ENCODE measurements at places on chromosomes 1 and 21.

DNA sequence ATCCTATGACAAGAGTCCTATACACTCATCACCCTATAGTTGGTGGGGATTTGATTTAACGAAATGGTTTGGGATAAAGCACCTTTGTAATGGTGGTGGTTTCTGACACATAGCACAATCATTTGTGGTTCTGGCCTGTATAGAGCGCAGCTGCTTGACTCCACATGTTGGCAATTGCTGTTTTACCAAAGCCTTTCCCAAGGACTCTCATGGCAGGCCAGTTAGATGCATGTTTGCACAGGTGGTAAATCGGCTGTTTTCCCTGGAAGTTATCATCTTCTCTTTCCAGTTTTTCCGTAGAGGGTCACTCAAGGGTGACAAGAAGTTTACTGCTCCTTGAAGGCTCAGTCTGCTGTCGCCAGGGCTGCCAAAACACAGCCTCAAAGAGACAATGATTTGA lies 17.1 kb upstream of the XPR1 start:
- no peak overlapping the region for H3K27ac ChIP-seq
- peaks cover 2% of the 10 kb centered on the region for H3K4me1 ChIP-seq
- no peaks in the 10 kb centered on the region for H3K36me3 ChIP-seq

GRCh38 chr1:88191917-88192316 lies 492.2 kb upstream of the PKN2 start:
- H3K4me1 ChIP-seq: no peaks in the 10 kb centered on the region
- H3K36me3 ChIP-seq: no peaks in the 10 kb centered on the region
- H3K27ac ChIP-seq: no peak overlapping the region
- peaks cover 4% of the 10 kb centered on the region for H3K27me3 ChIP-seq
- no peak overlapping the region for H3K4me3 ChIP-seq
- no peak for DNase-seq

DNA sequence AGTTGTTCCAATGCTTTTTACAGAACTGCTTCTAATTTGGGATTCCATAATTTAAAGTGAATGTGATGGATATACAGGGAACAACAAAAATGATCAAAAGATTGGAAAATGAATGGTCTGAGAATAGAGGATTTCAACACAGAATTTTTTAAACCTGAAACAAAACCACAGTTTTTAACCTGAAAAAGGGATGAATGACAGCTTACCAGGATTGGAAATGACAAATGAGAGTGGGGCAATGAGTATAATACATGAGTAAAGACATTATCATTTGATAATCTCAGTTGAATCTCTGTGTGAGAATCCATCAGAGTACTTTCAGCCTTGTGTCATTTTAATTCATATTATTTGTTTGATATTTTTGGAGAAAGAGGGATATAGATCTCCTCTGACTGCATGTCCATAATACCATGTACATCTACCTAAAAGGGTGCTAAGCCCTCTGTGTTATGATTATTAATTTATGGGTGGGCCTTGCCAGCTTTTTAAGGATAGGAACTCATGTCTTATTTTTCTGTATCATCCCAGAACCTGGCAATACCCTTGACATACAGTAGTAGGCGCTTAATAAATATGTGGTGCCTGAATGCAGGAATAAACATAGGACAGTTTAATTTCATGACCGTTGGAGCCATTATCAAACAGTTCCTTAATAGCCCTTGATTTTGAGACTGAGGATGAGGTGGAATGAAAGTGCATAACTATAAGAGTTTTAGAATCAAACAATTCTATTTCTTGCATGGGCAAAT lies 12.4 kb upstream of the ATP6V1G3 start:
- H3K36me3 ChIP-seq: no peaks in the 10 kb centered on the region
- no peak overlapping the region for H3K4me3 ChIP-seq
- no peak for DNase-seq
- no peaks in the 10 kb centered on the region for H3K27me3 ChIP-seq
- no peaks in the 10 kb centered on the region for H3K4me1 ChIP-seq
- H3K27ac ChIP-seq: no peak overlapping the region

- no peak for DNase-seq
- peaks cover 28% of the 10 kb centered on the region for H3K36me3 ChIP-seq
- H3K4me3 ChIP-seq: no peak overlapping the region
- H3K27ac ChIP-seq: no peak overlapping the region
- H3K4me1 ChIP-seq: no peaks in the 10 kb centered on the region
Observed at GRCh38 chr1:204943495-204943894, 72.8 kb downstream of the NFASC start.

DNA sequence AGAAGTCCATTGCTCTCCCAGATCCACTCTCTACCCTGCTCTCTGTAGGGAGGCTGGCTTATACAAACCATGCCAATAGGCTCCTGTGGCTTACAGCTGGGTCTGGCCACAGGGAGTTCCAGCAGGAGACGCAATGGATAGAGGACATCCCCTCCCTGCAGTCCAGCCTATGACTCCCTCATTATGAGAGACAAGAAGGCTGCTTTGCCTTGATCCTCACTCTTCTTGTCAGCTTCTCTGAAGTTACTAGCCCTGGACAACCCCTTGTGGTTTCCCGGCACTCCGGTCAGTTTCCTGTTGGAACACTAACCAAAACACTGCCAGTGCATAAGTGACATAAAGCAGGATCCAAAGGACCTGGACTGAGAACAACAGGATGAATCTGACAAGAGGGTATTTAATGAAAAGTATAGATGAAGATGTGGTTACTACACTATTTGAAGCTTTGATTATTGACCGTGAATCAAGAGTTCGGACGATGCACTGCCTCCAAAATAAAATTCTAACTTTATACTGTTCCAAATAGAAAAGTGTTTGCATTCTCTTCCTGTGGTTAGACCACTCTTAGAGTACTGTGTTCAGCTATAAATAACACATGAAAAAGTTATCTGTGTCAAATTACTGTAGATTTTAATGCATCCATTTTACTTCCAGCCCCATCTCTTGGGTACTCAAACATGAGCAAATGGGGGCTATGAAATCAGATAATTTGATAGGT lies 32.7 kb upstream of the ZNF326 start:
- no peaks in the 10 kb centered on the region for H3K36me3 ChIP-seq
- H3K27me3 ChIP-seq: no peaks in the 10 kb centered on the region
- H3K4me3 ChIP-seq: no peak overlapping the region
- peak; percentile 94 for DNase-seq

GRCh38 chr1:196545222-196545621 lies 63.0 kb downstream of the KCNT2 start:
- no peaks in the 10 kb centered on the region for H3K27me3 ChIP-seq
- no peak overlapping the region for H3K27ac ChIP-seq
- no peaks in the 10 kb centered on the region for H3K4me1 ChIP-seq
- no peak for DNase-seq
- no peak overlapping the region for H3K4me3 ChIP-seq
- H3K36me3 ChIP-seq: no peaks in the 10 kb centered on the region

DNA sequence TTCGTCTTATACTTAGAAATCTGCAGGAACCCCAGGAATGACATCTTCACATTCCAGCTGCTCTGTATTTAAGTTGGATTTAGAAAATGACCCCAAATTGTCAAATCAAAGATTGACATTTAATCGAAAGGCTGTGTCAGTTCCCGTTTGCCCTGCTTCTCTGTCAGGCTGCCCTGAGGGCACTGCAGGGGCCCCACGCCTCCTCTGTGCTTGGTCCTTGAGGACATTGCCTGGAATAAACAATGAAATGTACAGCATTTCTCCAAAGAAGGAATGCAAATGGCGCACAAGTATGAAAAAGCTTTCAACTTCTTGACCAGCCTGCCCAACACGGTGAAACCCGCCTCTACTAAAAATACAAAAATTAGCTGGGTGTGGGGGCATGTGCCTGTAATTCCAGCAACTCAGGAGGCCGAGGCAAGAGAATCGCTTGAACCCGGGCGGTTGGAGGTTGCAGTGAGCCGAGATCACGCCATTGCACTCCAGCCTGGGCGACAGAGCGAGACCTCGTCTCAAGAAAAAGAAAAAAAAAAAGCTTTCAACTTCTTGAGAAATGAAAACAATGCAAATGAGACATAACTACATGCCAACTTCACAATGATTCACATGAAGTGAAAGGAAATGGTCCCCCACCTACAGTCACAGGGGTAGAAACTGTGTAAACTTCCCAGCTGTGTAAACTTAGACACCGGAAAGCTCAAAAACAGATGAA lies 3.0 kb downstream of the TMPRSS3 start:
- DNase-seq: no peak
- H3K27me3 ChIP-seq: peaks cover 61% of the 10 kb centered on the region

DNA sequence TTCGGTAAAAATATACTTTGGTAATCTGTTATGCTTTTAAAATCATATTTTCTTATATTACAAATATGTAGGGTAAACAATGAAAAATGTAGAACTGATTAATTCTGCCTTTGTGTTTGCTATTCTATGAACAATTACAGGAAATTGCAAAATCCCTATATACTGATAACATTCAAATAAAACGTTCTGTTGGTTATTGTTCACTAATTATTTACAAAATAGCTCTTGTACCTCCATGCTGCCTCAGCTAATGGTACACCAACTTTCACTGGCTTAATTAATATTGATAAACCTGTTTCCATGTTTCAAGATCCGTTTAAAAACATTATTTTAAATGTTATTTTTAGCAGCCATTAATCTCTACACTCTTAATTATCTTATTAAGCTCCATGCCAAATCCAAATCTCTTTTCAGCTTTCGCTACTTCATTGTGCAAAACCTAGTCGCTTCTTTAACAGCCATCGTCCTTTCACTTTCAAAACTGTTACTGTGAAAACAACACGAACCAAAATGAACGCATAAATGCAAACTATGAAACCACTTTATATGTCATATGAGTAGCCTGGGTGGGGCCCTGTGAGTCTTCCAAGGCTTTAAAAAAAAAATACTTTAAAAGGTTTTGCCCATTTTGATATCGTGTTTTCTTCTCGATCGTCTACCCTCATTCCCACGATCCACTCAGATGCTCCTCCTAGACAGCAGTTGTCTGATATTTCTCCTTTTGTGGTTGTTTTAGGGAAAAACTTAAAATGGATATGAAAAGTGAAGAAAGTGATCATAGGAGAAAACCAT lies 807.1 kb downstream of the USP25 start:
- H3K27ac ChIP-seq: no peak overlapping the region
- peaks cover 9% of the 10 kb centered on the region for H3K36me3 ChIP-seq
- peaks cover 5% of the 10 kb centered on the region for H3K4me1 ChIP-seq
- no peaks in the 10 kb centered on the region for H3K27me3 ChIP-seq
- H3K4me3 ChIP-seq: no peak overlapping the region

DNA sequence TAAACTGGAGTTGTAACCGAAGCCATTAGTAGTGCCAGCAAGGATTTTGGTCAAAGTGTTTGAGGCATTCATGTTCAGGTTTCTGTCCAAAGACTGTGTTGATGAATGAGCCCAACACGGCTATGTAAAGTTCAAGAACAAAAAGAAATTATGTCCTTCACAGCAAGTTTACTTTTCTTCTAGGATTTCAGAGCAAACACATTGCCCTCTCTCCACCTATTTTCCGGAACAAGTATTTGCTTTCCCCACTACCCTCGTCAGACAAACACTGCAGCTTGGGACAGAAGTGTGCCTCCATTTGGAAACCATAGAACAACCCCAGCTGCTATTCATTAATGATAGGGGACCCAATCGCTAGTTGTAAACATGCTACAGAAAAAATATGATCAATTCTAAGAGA lies 151.4 kb upstream of the C1orf105 start:
- no peaks in the 10 kb centered on the region for H3K4me1 ChIP-seq
- H3K27me3 ChIP-seq: no peaks in the 10 kb centered on the region
- no peak for DNase-seq

- H3K27me3 ChIP-seq: no peaks in the 10 kb centered on the region
- no peak overlapping the region for H3K27ac ChIP-seq
- no peak overlapping the region for H3K4me3 ChIP-seq
- no peaks in the 10 kb centered on the region for H3K4me1 ChIP-seq
- DNase-seq: peak; percentile 70
Observed at GRCh38 chr1:19240673-19241538, 10.4 kb downstream of the EMC1 start.

GRCh38 chr1:34263406-34263805 lies 86.7 kb downstream of the C1orf94 start:
- no peak overlapping the region for H3K27ac ChIP-seq
- H3K4me3 ChIP-seq: no peak overlapping the region
- no peaks in the 10 kb centered on the region for H3K4me1 ChIP-seq

- H3K4me3 ChIP-seq: no peak overlapping the region
- H3K27ac ChIP-seq: no peak overlapping the region
- no peaks in the 10 kb centered on the region for H3K36me3 ChIP-seq
- no peaks in the 10 kb centered on the region for H3K4me1 ChIP-seq
- peaks cover 3% of the 10 kb centered on the region for H3K27me3 ChIP-seq
Observed at GRCh38 chr21:29958551-29958950, 18.8 kb upstream of the GRIK1 start.

GRCh38 chr1:11175461-11175860 lies 13.7 kb upstream of the ANGPTL7 start:
- peaks cover 9% of the 10 kb centered on the region for H3K4me1 ChIP-seq
- no peak overlapping the region for H3K4me3 ChIP-seq
- H3K27me3 ChIP-seq: no peaks in the 10 kb centered on the region
- no peak for DNase-seq

GRCh38 chr1:12607263-12607662 lies 10.7 kb downstream of the DHRS3 start:
- no peak overlapping the region for H3K4me3 ChIP-seq
- no peak for DNase-seq
- H3K27ac ChIP-seq: no peak overlapping the region
- no peaks in the 10 kb centered on the region for H3K36me3 ChIP-seq

DNA sequence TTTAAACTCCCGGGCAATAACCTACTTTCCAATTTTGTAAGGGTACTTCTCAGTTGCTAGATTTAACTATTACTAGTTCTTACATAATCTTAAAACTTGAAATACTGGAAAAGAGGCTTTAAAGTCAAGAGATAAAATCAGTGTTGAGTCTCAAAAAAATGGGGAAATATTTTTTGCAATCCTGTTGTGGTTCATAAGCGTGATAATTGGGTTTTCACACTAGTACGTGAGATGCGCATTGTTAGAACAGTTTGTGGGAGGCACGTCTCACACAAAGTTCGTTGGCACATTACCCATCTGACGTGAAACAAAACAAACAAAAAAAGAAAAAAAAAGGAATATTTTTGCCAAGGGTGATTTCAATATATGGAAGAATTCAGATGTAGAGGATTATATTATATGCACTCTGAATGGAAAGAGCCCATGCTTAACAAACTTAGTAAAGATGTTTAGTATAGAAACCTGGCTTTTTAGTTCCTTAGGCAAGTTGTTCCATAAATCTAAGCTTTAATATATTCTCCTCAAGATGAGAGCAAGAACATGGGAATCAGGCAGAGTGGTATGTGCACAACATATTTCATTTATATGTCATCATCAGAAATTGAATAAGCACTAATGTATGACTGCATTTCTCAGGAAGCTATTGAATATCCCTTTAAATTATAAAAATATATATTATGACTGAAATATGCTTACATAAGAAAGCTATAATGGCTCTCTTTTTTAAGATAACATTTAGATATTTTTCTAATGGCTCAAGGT lies 73.9 kb upstream of the TNFSF4 start:
- DNase-seq: no peak
- H3K27me3 ChIP-seq: no peaks in the 10 kb centered on the region
- H3K27ac ChIP-seq: no peak overlapping the region
- H3K4me1 ChIP-seq: no peaks in the 10 kb centered on the region

Data from mesenchymal stem cell (in vitro differentiated cells and primary cell).